Stimulated activated CD4-positive, alpha-beta T cell treated with anti-CD3 and anti-CD28 coated beads, Interleukin-12 subunit alpha, Interleukin-12 subunit beta, amount 100 ng/mL, for 4 hours (primary cell): ENCODE measurements at places on chromosomes 12 and 14.

DNA sequence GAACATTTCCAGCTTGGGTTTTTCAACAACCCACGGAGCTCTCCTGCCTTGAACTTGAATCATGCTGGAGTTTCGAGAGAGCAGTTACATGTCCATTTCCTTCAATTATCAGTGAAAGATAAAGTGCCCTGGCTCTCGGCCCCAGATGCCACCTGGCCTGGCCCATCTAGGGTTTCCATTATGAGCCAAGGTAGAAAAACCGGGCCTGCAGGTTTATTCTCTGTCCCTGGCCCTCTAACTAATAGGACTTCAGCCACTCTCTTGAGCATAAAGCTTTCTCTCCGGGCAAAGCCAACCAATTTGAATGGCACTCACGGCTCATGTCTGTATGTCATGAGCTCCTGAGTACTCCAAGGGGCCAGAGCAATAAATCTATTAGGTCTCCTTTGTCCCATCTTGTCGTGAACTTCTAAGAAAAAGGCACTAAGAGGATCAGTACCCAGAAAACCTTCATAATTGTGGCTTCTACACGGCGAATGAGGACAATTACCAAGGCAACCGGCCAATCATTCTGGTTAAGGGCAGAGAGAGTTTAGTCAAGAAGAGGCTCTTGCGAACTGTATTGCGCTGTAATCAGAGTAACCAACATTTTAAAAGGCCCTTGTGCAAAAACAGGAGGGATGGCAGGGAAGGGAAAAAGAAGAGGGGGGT lies 392.3 kb downstream of the MED13L start:
- DNase-seq: no peak

DNA sequence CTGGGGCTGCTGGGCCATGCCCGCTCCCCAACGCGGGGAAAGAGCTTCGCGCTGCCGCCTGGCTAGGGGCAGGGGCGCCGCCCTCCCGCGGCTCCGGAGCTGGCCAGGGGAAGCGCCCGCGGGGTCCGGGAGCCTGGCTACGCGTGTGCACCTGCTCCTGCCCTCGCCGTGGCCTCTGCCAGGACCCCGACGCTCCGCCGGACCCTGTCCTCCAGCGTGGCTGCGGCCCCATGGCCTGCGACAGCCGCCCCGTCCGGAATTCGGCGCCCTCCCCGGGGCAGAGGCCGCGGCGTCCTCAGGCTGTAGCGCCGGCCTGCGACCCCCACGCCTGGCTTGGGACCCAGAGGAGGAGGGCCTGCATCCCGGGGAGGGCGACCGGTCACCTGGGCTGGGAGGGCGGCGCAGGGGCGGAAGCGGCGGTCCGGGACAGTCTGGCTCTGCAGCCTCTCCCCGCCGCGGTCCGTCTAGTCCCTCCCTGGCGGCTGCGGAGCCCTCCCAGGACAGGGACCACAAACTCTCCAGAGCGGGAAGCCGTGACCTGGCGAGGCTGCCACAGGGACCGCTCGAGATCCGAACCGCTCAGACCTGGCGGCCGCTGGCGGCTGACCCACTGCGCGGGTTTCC lies 85.6 kb downstream of the ALG10 start:
- no peak for DNase-seq

DNA sequence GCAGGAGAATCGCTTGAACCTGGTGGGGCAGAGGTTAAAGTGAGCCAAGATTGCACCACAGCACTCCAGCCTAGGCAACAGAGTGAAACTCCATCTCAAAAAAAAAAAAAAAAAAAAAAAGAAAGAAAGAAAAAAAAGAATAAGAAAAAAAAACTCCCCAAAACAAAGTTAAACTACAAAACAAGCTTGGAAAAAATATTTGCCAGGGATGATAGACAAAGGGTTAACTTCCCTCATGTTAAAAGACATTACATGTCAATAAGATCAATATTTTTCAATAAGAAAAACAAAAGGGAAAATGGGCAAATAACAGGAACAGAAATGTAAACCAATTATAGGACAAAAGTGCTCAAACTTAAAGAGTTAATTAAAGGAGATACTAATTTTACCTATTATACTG lies 26.4 kb upstream of the HIGD1C start:
- DNase-seq: no peak

DNA sequence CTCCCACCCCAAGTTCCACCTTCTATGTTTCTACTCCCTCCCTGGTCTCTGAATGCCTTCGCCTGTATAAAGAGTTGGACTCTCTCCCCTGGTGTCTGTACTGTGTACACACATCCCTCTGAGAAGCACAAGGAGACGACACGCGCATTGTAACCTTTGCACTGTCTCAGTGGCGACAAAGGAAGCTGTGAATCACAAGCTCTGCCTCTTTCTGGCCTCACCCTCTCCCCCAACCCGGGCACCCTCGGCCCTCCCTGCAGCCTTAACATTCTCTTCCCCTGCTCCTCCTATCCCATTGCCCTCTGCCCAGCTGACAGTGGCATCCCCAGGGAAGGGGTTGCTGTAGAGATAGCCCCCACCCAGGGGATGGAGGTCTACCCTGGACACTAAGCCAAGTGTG lies 2.5 kb upstream of the SMARCD1 start:
- no peak for DNase-seq

GRCh38 chr12:27705263-27705662 lies 5.4 kb upstream of the MRPS35 start:
- DNase-seq: no peak
